ENCODE measurements at places on chromosomes 6 and 20. TPM values are rescaled to one million over a fixed set of nuclear protein-coding genes. Genes with fewer than 3 reads are reported as not detected.

The CDH26 gene
- total RNA-seq: 1.7 TPM

The RAB32 gene
- 13.4 TPM for total RNA-seq

The CST5 gene
- not detected for total RNA-seq

The PACSIN1 gene
- total RNA-seq: 9.6 TPM

The LAMP5 gene
- total RNA-seq: not detected

The OR12D3 gene
- not detected for total RNA-seq

The CAP2 gene
- total RNA-seq: 127 TPM

The RREB1 gene
- 40.4 TPM for total RNA-seq

The SNRPB2 gene
- 31.8 TPM for total RNA-seq

The GHRH gene
- 11.3 TPM for total RNA-seq

The BEND6 gene
- total RNA-seq: 1.3 TPM

The NKX2-4 gene
- total RNA-seq: not detected

The BHLHE23 gene
- total RNA-seq: not detected

The RAET1G gene
- total RNA-seq: not detected

The PRND gene
- not detected for total RNA-seq

DNA sequence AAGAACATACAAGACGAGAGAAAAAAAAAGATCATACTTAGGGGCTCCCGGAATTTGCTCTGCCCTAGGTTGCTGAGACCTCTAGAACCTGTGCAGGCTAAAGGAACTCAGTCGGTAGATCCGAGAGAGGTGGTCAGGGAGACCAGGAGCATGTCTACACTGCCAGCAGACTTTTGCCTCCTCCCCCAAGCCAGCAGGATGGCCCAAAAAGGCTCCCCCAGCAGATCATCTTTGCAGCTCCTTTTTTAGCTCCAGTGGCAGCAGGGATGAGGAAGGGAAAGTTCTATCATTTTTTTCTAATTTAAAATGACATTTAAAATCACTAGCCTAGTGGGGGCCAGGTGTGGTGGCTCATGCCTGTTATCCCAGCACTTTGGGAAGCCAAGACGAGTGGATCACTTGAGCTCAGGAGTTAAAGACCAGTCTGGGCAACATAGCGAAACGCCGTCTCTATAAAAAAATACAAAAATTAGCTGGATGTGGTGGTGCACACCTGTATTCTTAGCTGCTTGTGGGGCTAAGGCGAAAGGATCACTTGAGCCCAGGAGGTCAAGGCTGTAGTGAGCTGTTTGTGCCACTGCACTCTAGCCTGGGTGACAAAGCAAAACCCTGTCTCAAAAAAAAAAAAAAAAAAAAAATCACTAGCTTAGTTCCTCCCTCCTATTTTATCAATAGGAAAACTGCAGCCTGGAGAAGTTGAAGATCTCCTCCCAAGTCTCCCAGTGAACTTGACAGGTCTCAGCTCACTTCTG, 69.3 kb upstream of the MYL9 start:
- no peak for DNase-seq

GRCh38 chr6:119470893-119471542, 121.5 kb upstream of the MAN1A1 start:
- no peak for DNase-seq

DNA sequence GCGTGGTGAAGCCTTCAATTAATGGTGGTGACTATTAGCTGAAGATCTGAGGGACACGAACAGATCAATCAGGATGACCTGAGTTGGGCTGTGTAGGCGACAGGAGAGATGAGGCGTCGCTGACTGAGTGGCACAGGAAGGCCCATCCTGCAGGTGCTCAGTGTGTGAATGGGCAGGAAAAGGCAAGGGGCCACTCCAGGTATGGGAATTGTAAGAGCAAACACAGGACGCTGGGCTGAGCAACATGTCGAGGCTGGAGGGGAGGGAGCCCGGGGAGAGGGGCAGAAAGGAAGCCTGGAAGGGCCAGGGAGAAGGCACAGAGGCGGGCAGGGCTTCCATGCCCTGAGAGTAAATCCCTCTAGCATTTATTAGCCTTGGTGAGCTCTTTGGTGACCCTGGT, 151.0 kb downstream of the VEGFA start:
- no peak for DNase-seq

DNA sequence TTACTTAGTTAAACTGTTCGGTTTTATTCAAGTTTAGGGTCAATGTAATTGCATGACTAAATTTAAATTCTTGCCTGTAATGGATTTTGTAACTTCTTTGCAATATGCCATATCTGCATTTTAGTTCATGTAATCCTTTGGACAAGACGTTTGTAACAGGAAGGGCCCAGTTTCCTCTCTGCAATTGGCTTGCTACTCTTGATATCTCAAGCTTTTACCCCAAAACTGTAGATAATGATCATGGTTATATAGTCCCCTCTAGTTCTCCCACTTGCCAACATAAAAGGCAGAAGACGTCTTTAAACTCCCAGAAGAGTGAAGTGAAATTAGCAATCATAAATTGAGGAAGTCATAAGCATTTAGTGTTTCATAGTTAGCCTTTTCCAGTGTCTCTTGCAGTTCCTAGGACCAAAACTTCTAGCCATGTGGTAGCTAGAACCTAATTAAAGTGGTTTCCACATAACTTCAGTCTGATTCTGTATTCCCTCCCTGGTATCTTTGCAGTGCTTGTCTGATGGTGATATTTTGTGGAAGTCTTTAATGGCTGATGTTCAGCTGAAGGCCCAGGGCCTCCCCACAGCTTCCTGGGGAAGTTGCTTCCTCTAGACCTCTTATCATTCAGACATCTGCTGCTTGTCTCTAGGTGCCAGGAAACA, 117.8 kb upstream of the SUPT3H start:
- DNase-seq: no peak

DNA sequence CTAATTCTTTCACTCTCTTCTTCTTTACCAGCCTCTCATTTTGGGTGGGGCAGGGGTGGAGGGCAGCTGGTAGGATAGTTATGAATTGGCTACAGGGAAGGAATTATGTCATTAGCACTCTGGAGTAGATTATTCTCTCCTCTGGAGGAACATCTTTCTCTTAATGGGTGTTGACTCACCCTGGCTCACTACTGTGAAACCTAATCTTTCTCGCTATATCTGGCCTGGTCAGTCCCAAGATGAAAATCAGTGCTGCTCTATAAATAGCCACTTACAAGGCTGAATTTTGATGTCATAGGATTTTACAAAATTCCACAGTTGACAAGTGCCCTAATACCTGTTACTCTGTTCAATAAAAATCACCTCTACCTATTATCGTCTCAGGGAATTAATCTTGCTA, 151.3 kb downstream of the COL9A1 start:
- no peak for DNase-seq

GRCh38 chr6:130259140-130259539, 36.4 kb upstream of the SAMD3 start:
- no peak for DNase-seq

- no peak for DNase-seq
Measured at GRCh38 chr6:158372574-158372973, 60.3 kb downstream of the TULP4 start.

DNA sequence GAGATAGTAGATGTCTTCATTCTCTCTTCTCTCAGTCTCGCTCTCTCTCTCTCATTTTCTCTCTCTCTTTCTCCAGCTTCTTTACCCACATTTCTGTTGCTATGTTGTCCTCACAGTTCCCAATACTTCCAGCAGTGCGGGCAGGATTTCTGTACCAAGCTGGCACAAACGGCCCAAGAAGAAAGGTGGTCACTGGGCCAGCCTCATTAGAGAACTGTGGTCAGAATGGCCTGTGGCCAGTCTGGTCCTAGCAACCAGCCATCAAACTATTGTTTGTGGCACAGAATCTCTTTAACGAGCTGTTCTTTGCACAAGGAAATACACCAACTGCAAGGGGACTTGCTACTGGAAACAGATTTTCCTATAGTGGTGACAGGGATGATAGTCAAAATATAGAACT, 81.3 kb downstream of the SEL1L2 start:
- no peak for DNase-seq

- no peak for DNase-seq
Measured at GRCh38 chr20:54176610-54177009, 2.8 kb upstream of the CYP24A1 start.

- DNase-seq: no peak
Measured at GRCh38 chr6:84606860-84607259, 157.5 kb downstream of the TBX18 start.

GRCh38 chr6:66245231-66245630, 538.2 kb upstream of the EYS start:
- no peak for DNase-seq

DNA sequence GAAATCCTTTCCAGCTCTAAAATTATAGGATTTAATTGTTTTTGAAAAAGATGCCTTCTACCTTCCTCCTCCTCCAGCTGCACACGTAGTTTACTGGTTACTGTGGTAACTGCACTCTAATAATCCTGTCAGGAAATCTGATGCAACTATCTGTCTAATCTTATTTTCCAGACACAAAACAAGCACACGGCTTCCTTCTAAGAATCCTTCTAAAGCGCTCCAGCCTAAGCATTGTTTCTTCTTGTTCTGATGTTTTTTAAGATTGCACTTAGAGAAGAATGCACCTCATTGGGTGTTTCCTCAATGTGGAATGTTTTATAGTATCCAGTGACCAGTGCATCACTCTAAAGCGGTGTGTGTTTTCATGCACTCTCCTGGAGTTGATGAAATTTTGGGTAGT, 63.6 kb downstream of the CARMIL1 start:
- DNase-seq: no peak

DNA sequence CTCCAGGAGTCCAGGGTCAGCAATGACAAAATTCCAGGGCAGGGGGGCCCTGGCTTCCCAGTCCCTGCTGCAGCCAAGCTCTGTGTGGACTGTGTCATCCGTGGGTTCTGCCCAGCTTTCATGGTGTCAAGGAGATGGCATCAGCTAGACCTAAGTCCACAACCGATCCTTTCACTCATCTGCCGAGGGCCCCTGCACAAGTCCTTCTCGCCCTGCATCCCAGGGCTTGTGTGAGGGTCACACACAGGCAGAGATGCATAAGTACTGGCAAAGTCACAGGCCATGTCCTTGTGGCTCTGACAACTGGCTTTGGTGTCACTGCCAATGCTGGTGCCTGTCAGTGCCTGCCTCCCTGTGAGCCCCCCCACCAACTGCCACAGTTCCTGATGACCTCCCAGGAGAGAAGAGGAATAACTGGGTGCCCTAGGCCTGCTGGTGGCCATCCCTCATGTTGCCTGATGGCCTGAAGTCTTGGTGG, 181.4 kb upstream of the CST7 start:
- DNase-seq: no peak

GRCh38 chr6:169215201-169215681, 38.4 kb downstream of the THBS2 start:
- DNase-seq: no peak

- no peak for DNase-seq
Measured at GRCh38 chr20:4781211-4781610, 59.5 kb downstream of the PRND start.

GRCh38 chr6:90193359-90193758, 103.3 kb downstream of the BACH2 start:
- no peak for DNase-seq

- DNase-seq: no peak
Measured at GRCh38 chr20:14507711-14508110, 170.3 kb upstream of the FLRT3 start.

GRCh38 chr6:31048099-31048498, 37.8 kb downstream of the MUC22 start:
- no peak for DNase-seq

DNA sequence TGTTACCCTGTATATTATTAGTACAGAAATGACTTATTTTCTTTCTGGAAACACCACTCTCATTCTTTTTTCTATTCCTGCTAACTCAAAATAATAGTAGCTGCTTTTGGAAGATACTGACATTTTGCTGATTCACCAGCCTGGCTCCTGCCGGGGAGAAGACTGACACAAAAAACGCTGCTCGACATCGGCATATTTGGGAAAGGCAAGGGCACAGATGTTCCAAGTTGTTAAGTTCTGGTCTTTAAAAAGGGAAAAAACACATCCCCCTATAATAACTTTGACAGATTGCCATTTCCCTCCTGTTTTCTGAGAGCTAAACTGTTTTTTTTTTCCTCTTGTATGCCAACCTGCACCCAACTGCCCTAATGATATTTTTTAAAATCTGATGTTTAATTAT, 55.4 kb downstream of the CTNNBL1 start:
- DNase-seq: no peak

- DNase-seq: no peak
Measured at GRCh38 chr6:149734915-149735314, 11.4 kb downstream of the NUP43 start.

- no peak for DNase-seq
Measured at GRCh38 chr6:4677751-4678065, 98.5 kb upstream of the CDYL start.

DNA sequence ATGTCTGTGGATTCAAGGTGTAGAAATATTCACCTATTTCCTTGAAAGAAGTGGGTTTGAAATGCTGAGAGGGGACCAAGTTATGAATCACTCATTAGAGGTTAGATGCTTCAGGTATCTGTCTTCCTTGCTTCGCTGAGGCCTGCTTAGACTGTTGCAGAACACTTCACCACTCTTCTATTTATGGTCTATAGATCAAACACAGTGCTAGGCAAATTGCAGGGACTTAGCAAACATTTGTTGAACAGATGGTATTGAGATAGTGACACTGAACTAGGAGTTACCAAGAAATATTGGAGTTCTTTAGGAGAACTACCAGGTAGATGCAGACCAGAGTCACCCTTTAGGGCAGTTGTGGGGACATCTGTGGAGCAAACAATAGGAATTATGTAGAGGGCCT, 123.8 kb downstream of the RFPL4B start:
- DNase-seq: no peak

DNA sequence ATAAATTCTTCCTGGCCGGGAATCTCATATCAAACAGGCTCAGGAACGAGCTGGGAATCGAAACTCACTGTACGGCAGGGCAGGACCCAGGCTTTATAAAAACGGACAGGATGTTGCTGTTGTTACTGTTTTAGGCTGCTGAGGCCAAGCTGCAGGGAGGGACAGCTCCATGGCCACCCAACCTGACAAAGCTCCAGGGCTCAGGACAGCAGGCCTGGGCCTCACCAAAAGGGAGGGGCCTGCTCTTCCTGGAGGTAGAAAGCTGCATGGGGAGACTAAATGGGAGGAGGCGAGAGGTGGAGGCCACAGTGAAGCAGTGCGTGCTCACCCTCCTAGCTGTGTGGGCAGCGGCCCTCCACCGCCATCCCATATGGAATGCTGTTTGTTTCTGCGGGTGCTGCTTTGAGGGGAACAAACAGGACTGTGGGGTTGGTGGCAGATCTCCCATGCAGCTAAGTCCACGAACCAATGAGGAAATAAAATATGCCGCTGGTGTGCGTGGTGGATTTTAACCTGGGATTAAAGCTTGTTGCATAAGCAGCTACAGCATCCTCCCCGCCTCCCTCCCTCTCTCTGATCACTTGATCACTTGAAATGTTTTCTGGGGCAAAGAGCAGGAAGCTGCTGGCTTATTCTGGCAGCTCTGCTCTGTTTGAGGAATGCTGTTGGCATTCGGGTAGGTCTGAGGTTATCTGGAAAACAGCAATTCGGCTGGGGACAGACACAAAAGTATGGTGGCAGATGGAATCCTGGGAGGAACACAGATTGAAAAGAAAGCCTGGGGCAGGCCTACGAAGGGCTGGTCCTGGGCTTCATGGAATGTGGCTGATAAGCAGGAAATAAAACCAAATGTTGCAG, 2.4 kb upstream of the ZMYND8 start:
- DNase-seq: peak; percentile 70
